ENCODE measurements at places on chromosomes 11 and 22. TPM values are rescaled to one million over a fixed set of nuclear protein-coding genes. Genes with fewer than 3 reads are reported as not detected.

MPZL3 gene
- not detected for total RNA-seq

MS4A7 gene
- total RNA-seq = not detected

KRTAP5-8 gene
- total RNA-seq = not detected

APLNR gene
- total RNA-seq = not detected

DENND6B gene
- 0.37 TPM for total RNA-seq

TCN1 gene
- total RNA-seq = not detected

BACE1 gene
- 2.3 TPM for total RNA-seq

DNA sequence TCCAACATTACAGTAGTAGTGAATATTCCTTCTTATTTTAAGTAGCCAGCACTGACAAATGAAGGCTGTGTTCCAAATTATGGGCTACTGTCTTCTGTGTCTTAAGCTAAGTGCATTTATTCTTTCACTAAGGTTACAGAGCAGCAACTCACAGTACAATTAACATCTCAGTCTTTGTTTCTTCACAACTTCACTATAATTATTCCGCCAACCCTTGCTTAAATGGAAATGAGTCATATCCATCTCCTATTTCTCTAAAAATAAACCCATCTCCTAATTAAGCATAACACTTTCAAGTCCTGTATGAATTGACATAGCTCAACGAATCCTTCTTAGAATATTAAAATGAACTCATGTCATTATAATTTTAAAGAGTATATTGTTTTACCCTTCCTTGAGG is 6.7 kb downstream of the ETS1 start:
- DNase-seq = no peak

GRCh38 chr11:99614352-99614751 is 593.6 kb downstream of the CNTN5 start:
- DNase-seq = no peak

GRCh38 chr22:40676644-40677043 is 2.6 kb upstream of the MCHR1 start:
- no peak for DNase-seq

Measured in G401 (cell line).